ENCODE measurements at places on chromosomes 16 and 17.

- DNase-seq, result no peak
These were observed 8.1 kb upstream of the CXCL16 start for GRCh38 chr17:4747847-4748246.

DNA sequence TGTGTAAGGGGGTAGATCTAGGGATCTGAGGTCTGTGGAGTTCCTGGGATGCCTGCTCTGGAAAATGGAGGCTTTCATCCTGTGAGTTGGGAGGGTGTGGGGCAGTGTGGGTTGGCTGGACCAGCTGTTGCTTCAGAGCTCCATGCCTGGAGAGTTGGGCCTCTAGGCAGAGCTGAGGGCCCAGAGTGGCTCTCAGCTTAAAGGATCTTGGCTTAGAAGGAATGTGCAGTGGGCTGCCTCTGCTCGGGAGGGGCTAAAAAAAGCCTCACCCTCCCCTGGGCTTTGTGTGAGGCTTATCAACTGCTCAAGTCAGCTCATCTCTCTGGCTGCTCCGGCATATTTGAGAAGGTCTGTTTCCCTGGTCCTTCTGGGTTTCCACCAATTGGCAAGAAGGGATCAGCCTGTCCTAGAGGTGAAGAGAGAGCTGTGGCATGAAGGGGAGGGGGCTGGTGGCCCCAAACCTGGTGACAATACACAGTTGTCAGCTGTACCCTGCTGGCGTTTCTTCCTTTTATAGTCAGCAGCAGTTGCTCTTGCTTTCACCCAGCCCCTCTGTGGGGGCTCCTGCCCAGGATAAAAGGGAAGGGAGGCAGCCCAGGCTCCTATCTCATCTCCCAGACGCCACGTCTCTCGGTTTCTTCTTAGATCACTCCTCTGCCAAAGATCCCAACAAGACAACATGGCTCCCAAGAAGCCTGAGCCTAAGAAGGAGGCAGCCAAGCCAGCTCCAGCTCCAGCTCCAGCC is at the start of gene MYL4:
Gene MYL4 (plus strand): TSS at position 605 of the 745 bp plus-strand sequence. CDS start 75 bp downstream, at position 680.
- no peak for DNase-seq

DNA sequence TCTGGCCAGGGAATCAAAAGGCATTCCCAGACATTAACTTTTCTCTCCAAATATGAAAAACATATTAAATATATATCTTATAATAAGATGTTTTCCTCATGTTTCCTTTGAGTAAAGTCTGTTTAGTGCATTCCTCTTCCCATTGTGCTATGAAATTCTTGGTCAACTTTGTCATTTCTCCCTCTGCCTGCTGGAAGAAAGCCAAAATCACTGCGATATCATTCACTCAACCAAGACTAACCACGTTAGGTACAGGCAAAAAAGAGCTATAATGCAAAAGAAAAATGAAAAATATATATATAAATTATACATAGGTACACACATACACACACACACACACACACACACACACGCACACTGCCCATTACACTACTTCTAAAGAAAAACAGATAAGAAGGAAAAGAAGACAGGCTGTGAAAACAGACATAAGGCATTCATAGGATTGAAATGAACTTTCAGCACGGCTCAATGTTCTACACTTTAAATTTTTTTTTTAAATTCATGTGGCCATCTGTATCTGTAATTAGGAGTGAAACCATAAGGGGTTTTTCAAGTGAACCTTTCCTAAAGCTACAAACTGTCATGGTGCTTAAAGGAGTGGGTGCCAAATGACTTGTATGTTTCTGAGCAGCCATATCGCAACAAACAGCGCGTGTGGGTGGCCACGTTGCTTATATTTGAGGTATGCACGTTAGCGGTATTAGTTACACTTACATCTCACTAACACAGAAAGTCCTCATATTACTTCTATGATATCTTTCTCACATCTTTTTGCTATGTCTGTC is 71.6 kb upstream of the PSMD7 start:
- no peak for DNase-seq

GRCh38 chr17:76164331-76164730 is 23.3 kb upstream of the FOXJ1 start:
- no peak for DNase-seq

- DNase-seq, result no peak
These were observed 6.7 kb upstream of the EVI2A start for GRCh38 chr17:31328160-31328535.

GRCh38 chr17:66549731-66550207 is 247.4 kb downstream of the PRKCA start:
- DNase-seq, result no peak

- DNase-seq, result no peak
These were observed 18.2 kb downstream of the SRP68 start for GRCh38 chr17:76054112-76054476.

GRCh38 chr17:58617563-58617962 is 74.3 kb downstream of the TEX14 start:
- no peak for DNase-seq

GRCh38 chr16:10990378-10990777 is 46.0 kb downstream of the CLEC16A start:
- no peak for DNase-seq

DNA sequence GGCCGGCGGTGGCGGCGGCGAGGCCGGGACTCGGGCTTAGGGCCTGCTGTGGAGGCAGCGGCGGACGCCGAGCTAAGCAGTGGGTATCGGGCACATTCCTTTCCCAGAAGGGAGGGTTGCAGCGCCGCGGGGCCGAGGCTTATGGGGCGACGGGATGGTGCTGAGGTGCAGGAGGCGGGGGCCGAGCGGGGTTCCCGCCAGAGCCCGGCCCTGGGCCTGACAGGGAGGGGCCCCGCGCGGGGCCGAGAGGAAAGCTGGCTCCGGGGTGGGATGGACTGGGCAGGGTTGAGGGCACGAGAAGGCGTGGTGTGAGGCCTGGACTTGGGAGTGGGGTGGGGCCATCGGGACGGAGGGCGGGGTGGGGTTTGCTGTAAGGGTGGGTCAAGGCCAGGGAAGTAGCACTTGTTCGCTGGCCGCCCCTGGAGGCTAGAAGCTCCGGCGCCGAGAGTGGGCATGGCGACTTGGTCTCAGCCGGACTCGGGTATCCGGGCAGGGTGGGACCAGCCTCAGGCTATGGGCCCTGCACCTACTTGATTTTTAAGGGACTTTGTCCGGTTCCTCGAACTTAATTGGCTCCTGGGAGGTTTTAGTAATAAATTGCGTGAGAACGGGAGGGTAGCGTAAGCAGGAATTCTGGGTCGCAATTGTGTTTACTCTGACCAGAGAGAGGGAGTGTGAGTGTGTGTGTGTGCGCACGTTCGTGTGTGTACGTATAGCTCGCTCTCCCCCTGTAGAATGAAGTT is 396 bp downstream of the NFE2L1 start:
- DNase-seq, result no peak

Measured in activated naive CD8-positive, alpha-beta T cell treated with anti-CD3 and anti-CD28 coated beads for 36 hours (primary cell).